ENCODE measurements at places on chromosomes 12 and 14. TPM values are rescaled to one million over a fixed set of nuclear protein-coding genes. Genes with fewer than 3 reads are reported as not detected.

DNA sequence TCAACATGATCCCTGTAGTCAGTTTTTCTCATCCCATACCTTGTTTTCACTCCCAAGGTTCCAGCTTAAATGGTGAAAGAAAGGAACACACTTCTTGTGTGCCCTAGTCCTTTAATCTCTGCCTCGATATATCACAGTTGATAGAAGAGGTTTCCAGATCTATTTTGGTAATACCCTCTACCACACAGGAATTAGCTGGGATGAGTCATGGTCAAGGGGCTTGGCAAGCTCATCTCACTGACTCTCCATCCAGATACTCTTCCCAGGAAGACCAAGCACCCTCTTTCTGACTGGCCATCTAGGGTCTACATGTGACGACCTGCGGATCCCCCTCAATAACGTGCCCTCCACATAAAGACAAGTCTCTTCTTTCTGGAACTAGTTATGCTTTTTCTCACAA is 277.9 kb downstream of the ITPR2 start:
- H3K4me1 ChIP-seq: no peaks in the 10 kb centered on the region
- no peaks in the 10 kb centered on the region for H3K27me3 ChIP-seq
- no peak overlapping the region for H3K4me3 ChIP-seq
- peaks cover 41% of the 10 kb centered on the region for H3K36me3 ChIP-seq

- no peak overlapping the region for H3K4me3 ChIP-seq
- DNase-seq: no peak
- H3K4me1 ChIP-seq: no peaks in the 10 kb centered on the region
- no peak overlapping the region for H3K27ac ChIP-seq
- no peaks in the 10 kb centered on the region for H3K27me3 ChIP-seq
Observed at GRCh38 chr12:21518451-21518850, 7.6 kb upstream of the SPX start.

NOXRED1 gene
- not detected for total RNA-seq

- no peaks in the 10 kb centered on the region for H3K27me3 ChIP-seq
- H3K4me3 ChIP-seq: no peak overlapping the region
- no peak for DNase-seq
- peaks cover 97% of the 10 kb centered on the region for H3K36me3 ChIP-seq
- no peak overlapping the region for H3K27ac ChIP-seq
Observed at GRCh38 chr12:132664206-132665148, 22.7 kb downstream of the POLE start.

DNA sequence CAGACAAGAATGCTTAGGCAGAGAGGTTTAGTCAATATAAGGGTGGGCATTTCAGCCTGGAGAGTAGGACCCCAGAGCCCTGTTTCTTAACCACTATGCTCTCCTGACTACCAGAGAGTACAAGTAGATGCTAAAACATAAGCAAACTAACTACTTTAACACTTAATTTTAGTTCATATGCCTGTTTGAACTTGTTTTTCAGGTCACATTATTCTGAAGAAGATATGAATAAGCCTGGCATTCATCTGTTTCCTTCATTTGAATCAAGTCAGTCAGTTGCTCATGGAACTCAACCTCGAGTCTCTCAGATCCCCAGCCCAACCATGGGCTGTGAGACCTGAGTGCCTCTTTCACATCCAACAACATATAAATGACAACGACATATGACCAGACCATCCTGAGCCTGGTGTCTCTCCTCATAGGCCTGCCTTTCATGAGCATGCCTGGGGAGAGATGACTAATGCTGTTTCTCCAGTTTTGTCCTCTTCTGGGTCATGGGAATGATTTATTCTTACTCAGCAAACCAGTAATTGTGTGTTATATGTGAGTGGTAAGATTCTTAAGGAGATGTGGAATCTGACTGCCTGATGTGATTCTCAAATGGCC is 251.1 kb upstream of the BTG1 start:
- H3K4me1 ChIP-seq: no peaks in the 10 kb centered on the region
- no peak overlapping the region for H3K27ac ChIP-seq
- no peak for DNase-seq
- no peak overlapping the region for H3K4me3 ChIP-seq

Measured in SJSA1 (cell line).